ENCODE measurements at places on chromosomes 2 and 18.

GRCh38 chr18:25137197-25137472 is 214.8 kb downstream of the ZNF521 start:
- no peak for DNase-seq

DNA sequence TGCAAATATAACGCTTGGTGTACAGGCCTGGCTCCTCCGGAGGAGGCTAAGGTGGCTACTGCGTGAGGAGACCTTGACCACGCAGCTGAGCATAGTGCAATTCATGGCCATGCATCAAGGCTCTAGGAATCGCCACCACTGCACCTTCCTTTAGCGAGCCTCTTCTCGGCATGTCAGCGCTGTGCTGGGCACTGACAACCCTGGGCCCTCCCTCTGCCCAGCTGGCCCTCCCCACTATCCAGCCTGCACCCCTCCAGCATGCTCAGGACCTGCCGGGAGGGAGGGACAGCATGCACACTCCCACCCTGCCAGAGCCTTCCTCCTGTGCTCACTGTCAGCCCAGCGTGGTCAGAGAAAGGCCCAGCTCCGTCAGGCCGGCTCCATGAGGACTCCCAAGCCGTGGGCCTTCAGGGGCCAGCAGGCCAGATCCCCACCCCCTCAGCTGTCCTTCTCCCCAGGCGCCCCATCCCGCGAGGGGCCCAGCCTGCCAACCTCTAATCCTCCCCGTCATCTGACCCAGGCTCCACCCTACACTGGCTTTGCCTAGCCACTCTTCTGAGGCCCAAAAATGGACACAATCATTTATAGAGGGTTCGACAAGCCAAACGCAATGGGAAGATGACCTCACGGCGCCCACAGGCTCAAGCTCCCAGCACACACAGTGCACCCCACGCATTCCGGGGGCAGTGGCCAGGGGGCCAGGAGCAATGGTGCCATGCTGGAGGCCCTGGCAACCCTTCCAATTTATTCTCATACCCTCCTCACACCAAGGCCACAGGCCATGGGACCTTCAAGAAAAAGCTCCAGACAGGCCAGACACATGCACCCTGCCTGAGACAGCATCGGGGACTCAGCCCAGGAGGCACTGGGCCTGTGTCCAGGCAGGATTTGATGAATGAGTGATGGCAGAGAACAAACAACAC is 3.5 kb downstream of the BIN1 start:
- DNase-seq: no peak

DNA sequence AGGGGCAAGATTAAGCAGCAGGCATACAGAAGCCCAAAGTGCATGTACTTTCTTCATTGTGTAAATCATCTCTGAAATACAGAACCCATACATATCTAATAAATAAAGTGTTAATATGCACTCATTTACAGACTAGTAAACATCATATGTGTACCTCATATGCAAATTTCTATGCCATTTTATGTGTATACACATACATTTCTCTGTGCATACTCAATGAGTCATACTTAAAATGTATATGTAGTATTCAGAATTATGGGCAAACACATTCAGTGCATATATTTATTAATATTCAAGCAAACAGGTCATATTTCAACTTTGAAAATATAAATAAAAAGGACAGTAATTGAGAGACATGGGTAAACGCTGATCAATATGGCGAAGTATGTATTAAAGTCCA is 50.5 kb downstream of the TFPI start:
- no peak for DNase-seq

DNA sequence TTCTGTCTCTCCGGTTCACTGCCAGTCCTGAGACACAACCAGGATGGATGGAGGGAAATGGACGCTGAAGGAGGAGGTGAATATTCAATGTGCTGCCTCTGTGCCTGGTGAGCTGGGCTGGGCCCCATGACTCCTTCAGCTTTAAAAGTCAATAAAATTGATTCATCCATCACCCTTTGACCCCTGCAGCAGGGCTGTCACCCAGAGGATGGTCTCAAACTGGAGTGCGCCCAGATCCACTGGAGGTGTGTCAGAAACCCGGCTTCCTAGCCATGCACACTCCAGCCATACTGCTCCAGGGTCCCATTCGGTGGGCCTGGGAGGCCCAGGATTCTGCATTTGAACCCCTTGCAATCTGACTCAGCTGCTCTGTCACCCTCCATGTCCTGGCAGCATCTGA is 94.1 kb upstream of the BOD1L2 start:
- no peak for DNase-seq

GRCh38 chr2:229133155-229133772 is 137.8 kb downstream of the PID1 start:
- peak; percentile 20 for DNase-seq

DNA sequence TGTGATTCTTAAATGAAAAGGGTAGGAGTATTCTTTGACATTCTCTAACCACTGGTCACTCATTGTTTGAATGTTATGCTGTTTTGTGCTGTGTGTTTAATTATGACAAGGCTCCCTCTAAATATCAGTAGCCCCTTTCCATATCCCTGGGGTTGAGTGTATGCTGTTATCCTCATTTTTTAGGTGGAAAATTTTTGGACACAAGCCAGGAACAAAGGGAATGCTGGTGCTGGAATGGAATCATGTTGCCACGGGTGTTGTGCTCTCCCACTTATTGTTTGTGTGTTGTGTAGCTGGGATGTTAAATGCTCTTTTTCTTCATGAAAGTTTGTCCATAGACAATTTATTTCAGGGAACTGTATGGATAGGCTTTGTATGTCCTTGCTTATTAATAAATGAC is 43.3 kb downstream of the ZNF532 start:
- DNase-seq: no peak

DNA sequence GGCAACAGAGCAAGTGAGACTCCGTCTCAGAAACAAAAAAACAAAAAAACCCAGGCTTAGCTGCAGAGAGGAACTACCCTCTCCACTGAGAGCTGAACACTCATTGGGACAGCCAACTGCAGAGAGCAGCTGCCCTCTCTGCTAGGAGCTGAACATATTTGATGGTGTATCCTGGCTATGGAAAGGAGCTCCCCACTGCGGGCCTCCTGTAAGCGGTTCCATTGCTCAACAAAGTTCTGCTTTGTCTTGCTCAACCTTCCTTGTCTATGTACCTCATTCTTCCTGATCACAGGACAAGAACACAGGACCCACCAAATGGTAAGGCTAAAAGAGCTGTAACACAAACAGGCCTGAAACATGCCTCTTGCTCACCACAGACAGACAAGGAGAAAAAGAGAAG is 246.3 kb upstream of the LRRTM4 start:
- DNase-seq: no peak

DNA sequence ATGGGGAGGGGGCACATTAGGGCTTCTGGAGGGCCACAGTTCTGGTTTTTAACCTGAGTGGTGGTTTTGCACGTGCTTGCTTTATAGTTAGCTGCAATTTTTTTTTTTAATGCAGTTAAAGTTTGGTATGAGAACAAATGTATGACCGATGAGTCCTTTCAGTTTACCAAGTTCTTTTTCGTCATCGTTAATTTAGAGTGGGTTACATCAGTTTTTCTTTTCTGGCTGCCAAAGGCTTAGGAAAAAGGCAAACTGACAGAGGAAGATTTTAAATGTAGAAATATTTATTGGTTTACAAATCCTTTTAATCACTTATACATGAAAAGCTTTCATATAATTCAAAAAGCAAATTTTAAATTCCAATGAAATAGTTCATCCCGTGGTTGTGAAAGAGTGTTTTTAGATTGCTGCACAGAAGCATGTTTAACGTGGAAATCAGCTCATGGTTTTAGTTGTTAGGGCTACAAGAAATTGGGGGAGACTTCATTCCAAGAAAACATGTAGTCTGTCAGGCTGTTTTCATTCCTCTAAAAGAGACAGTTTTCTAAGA is 82.9 kb downstream of the MSH2 start:
- DNase-seq: no peak

DNA sequence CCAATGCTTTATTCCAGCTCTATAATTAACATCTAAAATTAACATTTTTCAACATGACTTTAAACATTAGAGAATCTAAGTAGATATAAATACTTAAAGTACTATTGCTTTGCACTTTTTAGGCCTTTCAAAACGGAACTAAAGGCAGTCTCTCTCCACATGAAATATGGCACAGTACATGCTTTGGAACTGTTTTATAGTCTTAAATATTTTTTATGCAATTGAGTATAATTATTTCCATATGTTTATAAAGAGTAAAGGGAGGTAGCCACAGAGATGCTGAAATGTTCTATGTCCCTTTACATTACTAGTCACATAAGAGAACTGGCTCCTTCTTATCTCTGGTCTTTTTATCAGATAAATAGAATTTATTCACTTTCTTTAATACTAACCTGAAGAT is 674.0 kb downstream of the PLCL1 start:
- DNase-seq: no peak

GRCh38 chr2:134782792-134783191 is 55.6 kb upstream of the ACMSD start:
- no peak for DNase-seq

All from stromal cell of bone marrow (primary cell).